ENCODE measurements at places on chromosomes 7 and 10.

DNA sequence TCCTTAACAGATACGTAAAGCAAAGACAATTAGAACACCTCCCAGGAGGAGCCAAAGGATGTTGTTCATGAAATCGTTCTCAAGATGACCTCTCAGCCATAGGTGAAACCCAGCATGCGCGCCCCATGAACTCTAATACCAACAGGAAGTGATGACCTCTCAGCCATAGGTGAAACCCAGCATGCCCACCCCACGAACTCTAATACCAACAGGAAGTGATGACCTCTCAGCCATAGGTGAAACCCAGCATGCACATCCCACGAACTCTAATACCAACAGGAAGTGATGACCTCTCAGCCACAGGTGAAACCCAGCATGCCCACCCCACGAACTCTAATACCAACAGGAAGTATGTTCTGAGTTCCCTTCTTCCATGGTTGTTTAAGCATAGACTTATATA lies 205.2 kb upstream of the ADARB2 start:
- H3K4me1 ChIP-seq: no peaks in the 10 kb centered on the region
- H3K27ac ChIP-seq: no peak overlapping the region
- no peaks in the 10 kb centered on the region for H3K27me3 ChIP-seq
- no peak overlapping the region for H3K4me3 ChIP-seq
- H3K36me3 ChIP-seq: no peaks in the 10 kb centered on the region

DNA sequence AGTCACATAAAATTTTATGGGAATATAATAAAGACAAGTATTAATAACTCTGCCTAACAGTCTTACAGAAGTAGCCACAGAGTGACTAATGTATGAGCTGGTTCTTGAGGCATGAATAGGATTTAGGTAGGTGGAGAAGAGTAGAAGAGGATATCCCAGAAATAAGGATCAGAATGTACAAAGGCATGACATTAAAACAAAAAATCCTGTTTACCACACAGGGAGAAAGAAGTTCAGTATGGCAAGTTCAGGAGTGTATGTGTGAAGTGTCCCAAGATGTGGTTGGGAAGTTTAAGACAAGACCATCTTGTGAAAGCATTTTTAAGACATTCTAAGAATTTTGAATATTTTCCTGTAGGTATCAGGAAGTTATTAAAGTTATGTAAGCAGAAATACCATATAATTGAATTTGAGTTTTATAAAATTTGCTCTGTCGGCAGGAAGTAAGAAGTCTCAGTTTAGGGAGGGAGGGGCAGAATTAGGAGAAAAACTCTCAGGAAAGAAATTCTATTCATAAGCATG lies 64.7 kb upstream of the CAV2 start:
- no peak overlapping the region for H3K27ac ChIP-seq
- H3K4me3 ChIP-seq: no peak overlapping the region
- H3K27me3 ChIP-seq: no peaks in the 10 kb centered on the region
- no peak for DNase-seq
- no peaks in the 10 kb centered on the region for H3K4me1 ChIP-seq

DNA sequence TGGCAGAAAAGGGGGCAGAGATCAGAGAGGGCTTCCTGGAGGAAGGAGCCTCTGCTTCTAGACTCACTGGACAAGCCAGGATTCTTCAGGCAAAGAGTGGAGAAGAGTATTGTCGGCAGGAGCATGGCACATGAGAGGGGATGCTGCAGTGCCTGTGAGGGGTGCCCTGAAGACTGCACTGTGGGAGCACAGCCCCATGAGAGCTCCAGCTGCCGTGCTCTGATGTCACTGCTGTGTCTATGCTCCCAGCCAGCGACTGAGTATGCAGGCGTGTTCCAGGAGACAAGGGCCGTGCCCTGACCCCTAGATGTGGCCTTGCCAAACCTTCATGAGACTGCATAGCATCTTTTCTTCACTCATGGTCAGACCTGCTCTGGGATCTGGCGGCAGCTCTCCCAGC lies 339.1 kb downstream of the RPS24 start:
- no peak overlapping the region for H3K4me3 ChIP-seq
- peaks cover 7% of the 10 kb centered on the region for H3K4me1 ChIP-seq
- no peaks in the 10 kb centered on the region for H3K27me3 ChIP-seq
- H3K36me3 ChIP-seq: no peaks in the 10 kb centered on the region
- no peak overlapping the region for H3K27ac ChIP-seq

DNA sequence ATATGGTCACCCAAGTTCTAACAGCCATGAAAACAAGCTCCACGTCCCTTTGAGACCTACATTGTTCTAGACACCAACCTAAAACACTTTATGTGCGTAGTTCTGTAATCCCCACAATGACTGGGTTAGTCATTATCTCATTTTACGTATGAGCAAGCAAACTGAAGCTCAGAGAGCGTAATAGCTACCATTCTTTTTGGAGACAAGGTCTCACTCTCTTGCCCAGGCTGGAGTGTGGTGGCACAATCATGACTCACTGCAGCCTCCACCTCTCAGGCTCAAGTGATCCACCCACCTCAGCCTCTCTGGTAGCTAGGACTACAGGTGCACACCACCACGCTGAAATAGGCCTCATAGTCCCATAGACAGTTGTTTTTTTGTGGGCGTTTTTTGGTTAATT lies 10.5 kb downstream of the DAGLB start:
- no peaks in the 10 kb centered on the region for H3K4me1 ChIP-seq
- H3K27ac ChIP-seq: no peak overlapping the region
- no peaks in the 10 kb centered on the region for H3K27me3 ChIP-seq

- DNase-seq: no peak
- H3K4me1 ChIP-seq: no peaks in the 10 kb centered on the region
- no peak overlapping the region for H3K4me3 ChIP-seq
- no peaks in the 10 kb centered on the region for H3K36me3 ChIP-seq
- H3K27me3 ChIP-seq: no peaks in the 10 kb centered on the region
Measured at GRCh38 chr10:104035194-104036068, 50.2 kb downstream of the COL17A1 start.

- H3K36me3 ChIP-seq: no peaks in the 10 kb centered on the region
- H3K4me1 ChIP-seq: no peaks in the 10 kb centered on the region
- H3K27me3 ChIP-seq: no peaks in the 10 kb centered on the region
Measured at GRCh38 chr7:110157631-110158362, 933.1 kb upstream of the LRRN3 start.

- H3K4me1 ChIP-seq: no peaks in the 10 kb centered on the region
- no peak for DNase-seq
- H3K4me3 ChIP-seq: no peak overlapping the region
- H3K27ac ChIP-seq: no peak overlapping the region
- H3K27me3 ChIP-seq: no peaks in the 10 kb centered on the region
Measured at GRCh38 chr7:95304990-95305389, 19.3 kb downstream of the PON1 start.

DNA sequence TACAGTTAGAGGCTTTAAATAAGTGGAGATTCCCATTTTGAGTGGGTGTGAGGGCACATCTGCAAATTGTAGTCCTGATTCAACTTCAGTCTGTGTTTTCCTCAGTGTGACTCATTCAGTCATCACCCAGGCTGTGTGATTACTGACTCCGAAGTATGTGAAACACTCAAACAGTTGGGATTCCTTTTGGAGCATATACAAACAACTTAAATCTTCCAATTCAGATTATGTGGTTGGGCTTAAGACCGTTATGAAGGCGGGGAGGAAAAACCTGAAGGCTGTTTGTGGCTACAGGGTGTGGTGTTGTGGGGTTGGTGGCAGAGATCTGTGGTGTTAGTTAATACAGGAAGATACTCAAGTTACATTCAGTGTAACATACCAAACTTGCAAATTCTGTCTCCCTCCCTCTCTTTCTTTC lies 259.7 kb upstream of the FERD3L start:
- H3K36me3 ChIP-seq: no peaks in the 10 kb centered on the region
- H3K27ac ChIP-seq: no peak overlapping the region
- no peak for DNase-seq
- no peaks in the 10 kb centered on the region for H3K4me1 ChIP-seq

Data from ovary (tissue), 10 donors.